ENCODE measurements at places on chromosomes 12 and 14.

- DNase-seq, result no peak
- peaks cover 22% of the 10 kb centered on the region for H3K4me1 ChIP-seq
- no peaks in the 10 kb centered on the region for H3K27me3 ChIP-seq
These were observed 318.1 kb downstream of the ZFP36L1 start for GRCh38 chr14:68474741-68475140.

DNA sequence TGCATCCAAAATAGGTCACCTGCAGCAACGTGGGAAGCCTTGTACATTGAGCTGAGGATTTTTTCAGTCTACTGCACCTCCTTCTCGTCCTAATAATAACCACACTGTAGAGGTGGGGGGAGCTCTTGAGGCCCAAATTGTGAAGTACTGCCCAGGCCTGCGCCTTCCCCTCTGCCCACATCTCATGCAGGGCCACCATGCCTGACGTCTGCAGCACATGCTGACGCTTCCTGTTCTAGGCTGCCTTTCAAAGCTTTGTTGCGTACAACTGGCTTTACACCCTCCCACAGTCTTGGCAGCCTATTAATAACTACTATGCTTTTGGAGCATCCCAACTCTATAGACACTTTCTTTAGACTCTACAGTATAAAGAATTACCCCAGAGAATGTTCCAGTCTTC, 26.5 kb upstream of the TTC7B start:
- peaks cover 8% of the 10 kb centered on the region for H3K4me1 ChIP-seq
- no peak overlapping the region for H3K27ac ChIP-seq
- no peaks in the 10 kb centered on the region for H3K27me3 ChIP-seq
- H3K4me3 ChIP-seq, result no peak overlapping the region
- no peaks in the 10 kb centered on the region for H3K36me3 ChIP-seq

DNA sequence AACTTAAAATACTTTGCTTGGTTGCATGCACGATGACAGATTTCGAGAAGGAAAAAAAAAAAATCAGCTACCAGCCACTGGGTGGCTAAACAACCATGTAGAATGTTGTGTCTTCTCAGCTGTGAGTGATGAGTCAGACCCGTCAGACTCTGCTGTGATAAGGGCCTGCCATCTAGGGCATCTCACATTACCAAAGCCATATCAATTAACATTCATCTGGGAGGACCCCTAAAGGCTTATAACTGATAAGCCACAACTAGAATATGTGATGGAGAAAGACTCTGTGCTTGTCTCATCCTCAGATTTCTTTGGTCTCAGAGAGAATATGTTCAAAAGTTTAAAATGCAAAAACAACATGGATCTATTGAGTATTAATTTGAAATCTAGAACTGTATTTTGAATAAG, 111.5 kb downstream of the PAX9 start:
- H3K4me3 ChIP-seq, result no peak overlapping the region
- no peaks in the 10 kb centered on the region for H3K27me3 ChIP-seq
- H3K4me1 ChIP-seq, result no peaks in the 10 kb centered on the region
- H3K27ac ChIP-seq, result no peak overlapping the region

GRCh38 chr12:31591380-31591901, 505 bp upstream of the DENND5B start:
- H3K27ac ChIP-seq, result peak overlapping the region; percentile 11
- peaks cover 12% of the 10 kb centered on the region for H3K4me1 ChIP-seq
- H3K36me3 ChIP-seq, result no peaks in the 10 kb centered on the region
- peaks cover 8% of the 10 kb centered on the region for H3K27me3 ChIP-seq
- no peak for DNase-seq
- peak overlapping the region; percentile 38 for H3K4me3 ChIP-seq

DNA sequence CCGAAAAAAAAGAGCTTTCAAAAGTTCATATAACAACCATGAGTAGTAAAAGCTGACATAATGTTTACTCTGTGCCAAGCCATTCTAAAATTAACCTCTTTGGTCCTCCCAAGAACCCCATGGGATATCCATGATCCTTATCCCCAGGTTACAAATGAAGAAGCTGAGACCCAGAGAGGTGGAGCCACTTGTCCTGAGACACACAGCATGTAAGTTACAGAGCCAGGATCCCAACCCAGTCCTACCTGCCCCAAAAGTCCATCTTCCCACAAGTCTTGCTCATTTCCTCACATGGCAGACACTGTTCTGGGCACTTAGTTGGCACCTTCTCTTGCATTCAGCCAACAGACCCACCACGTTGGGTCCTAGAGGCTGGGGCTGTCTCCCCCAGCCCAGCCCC, 37.1 kb downstream of the TRPV4 start:
- no peaks in the 10 kb centered on the region for H3K4me1 ChIP-seq
- H3K36me3 ChIP-seq, result no peaks in the 10 kb centered on the region
- no peak overlapping the region for H3K27ac ChIP-seq
- DNase-seq, result no peak
- no peak overlapping the region for H3K4me3 ChIP-seq

- H3K4me3 ChIP-seq, result no peak overlapping the region
- peaks cover 4% of the 10 kb centered on the region for H3K27me3 ChIP-seq
- H3K36me3 ChIP-seq, result no peaks in the 10 kb centered on the region
- no peaks in the 10 kb centered on the region for H3K4me1 ChIP-seq
- no peak for DNase-seq
These were observed 5.9 kb downstream of the LRRC9 start for GRCh38 chr14:59925797-59926196.

- H3K27ac ChIP-seq, result no peak overlapping the region
- no peaks in the 10 kb centered on the region for H3K27me3 ChIP-seq
- no peak overlapping the region for H3K4me3 ChIP-seq
- no peak for DNase-seq
These were observed 53.7 kb downstream of the SYT1 start for GRCh38 chr12:78918268-78918667.

- no peak overlapping the region for H3K27ac ChIP-seq
- H3K4me3 ChIP-seq, result no peak overlapping the region
- H3K27me3 ChIP-seq, result no peaks in the 10 kb centered on the region
- no peaks in the 10 kb centered on the region for H3K36me3 ChIP-seq
- no peaks in the 10 kb centered on the region for H3K4me1 ChIP-seq
These were observed 434.4 kb downstream of the RGS6 start for GRCh38 chr14:72366619-72367018.

- DNase-seq, result no peak
- no peaks in the 10 kb centered on the region for H3K27me3 ChIP-seq
- no peak overlapping the region for H3K4me3 ChIP-seq
- peak overlapping the region; percentile 4 for H3K27ac ChIP-seq
These were observed 14.3 kb downstream of the HDAC7 start for GRCh38 chr12:47805417-47805816.

DNA sequence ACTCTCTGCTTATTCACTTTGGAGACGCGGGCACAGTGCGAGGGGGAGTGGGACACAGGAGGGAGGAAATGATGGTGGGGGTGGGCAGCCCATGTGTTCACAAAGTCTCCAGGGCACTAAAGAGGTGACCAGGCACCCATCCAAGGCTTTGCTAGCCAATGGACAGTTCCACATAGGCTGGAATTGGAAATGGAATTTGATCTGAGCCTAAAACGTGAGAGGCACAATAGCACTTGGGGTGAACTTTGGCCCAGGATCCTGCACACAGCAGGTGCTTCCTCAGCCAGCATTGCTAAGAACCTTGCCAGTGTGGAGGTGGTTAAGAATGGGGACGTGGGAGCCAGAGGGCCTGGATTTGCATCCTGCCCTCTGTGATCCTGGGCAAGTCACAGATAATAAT, 193.8 kb downstream of the CHST11 start:
- H3K27ac ChIP-seq, result no peak overlapping the region
- peaks cover 43% of the 10 kb centered on the region for H3K4me1 ChIP-seq
- H3K4me3 ChIP-seq, result no peak overlapping the region

DNA sequence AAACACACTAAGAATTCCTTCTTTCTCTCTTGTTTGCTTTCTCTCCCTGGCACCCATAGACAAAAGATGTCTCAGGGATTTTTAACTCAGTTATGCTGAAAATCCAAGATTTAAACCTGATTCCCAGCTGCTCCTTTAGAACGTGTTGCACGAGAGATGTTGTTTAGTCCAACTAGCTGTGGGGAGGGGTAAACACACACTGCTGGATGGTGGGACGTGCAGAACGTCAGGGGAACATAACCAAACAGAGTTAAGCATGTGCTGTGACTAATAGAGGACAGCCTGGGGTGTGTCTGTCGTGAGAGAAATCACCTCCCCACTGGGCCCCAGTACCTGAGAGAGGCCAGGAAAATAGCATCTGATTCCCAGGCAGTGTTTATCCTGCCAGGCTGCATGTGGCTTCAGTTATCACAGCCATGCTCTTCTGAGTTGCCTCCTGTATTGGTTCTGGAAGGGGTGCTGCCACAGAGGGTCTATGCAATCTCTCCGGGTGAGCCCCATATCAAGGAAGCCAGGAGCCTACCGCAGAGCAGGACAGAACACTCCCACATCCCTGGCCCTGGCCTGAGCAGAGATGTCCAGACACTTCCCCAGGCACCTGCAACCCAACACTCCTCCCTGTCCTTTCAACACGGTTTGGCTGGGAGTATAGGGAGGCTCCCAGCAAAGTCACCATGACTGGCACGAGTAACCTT, 112.7 kb upstream of the EGLN3 start:
- no peak for DNase-seq
- no peak overlapping the region for H3K4me3 ChIP-seq
- no peaks in the 10 kb centered on the region for H3K36me3 ChIP-seq
- H3K4me1 ChIP-seq, result peaks cover 16% of the 10 kb centered on the region
- H3K27ac ChIP-seq, result no peak overlapping the region

DNA sequence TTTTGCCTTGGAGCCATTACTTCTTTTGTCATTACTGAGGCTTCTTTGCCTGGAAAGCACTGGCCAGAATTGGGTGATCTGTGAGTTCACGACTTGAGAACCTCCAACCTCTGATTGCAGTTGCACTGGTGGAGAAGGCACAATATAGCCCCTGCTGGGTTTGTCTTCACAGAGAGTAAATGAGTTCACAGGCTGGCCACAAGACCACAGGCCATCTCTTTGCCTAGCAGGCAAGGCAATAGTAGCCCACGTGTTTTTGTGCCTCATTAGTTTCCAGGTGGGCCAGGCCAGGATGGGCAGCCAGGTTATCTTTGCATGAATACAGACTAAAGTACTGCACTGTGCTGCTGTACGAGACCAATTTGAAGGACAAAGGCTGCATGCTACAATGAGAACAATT, 468.8 kb downstream of the NRXN3 start:
- no peak for DNase-seq
- H3K36me3 ChIP-seq, result no peaks in the 10 kb centered on the region
- H3K4me1 ChIP-seq, result no peaks in the 10 kb centered on the region
- H3K4me3 ChIP-seq, result no peak overlapping the region
- no peaks in the 10 kb centered on the region for H3K27me3 ChIP-seq

DNA sequence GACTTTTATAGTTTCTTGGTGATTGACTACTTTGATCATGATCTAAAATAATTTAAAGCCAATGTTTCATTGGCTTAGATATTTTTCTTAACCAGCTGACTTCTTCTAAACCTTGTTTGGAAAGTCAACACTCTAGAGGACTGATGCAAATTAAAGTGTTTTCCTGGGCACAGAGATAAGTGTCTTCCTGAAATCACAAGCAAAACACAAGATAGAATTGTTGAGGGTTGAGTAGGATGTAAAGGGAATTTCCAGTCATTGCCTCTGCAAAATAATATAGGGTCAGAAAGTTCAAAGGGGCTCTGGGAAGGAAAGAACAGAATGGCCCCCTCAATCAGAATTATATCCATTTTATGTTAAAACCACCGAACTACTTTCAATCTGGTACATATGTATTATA, 156.3 kb upstream of the LRIG3 start:
- no peaks in the 10 kb centered on the region for H3K36me3 ChIP-seq
- DNase-seq, result no peak
- no peaks in the 10 kb centered on the region for H3K4me1 ChIP-seq
- H3K27me3 ChIP-seq, result no peaks in the 10 kb centered on the region

- no peak overlapping the region for H3K27ac ChIP-seq
- no peak overlapping the region for H3K4me3 ChIP-seq
- H3K36me3 ChIP-seq, result no peaks in the 10 kb centered on the region
- H3K4me1 ChIP-seq, result no peaks in the 10 kb centered on the region
These were observed 202.0 kb upstream of the LHX5 start for GRCh38 chr12:113673458-113674238.

GRCh38 chr12:52532636-52533035, 12.4 kb upstream of the KRT5 start:
- H3K4me3 ChIP-seq, result no peak overlapping the region
- DNase-seq, result no peak
- H3K27ac ChIP-seq, result no peak overlapping the region
- H3K4me1 ChIP-seq, result peaks cover 4% of the 10 kb centered on the region
- no peaks in the 10 kb centered on the region for H3K27me3 ChIP-seq

DNA sequence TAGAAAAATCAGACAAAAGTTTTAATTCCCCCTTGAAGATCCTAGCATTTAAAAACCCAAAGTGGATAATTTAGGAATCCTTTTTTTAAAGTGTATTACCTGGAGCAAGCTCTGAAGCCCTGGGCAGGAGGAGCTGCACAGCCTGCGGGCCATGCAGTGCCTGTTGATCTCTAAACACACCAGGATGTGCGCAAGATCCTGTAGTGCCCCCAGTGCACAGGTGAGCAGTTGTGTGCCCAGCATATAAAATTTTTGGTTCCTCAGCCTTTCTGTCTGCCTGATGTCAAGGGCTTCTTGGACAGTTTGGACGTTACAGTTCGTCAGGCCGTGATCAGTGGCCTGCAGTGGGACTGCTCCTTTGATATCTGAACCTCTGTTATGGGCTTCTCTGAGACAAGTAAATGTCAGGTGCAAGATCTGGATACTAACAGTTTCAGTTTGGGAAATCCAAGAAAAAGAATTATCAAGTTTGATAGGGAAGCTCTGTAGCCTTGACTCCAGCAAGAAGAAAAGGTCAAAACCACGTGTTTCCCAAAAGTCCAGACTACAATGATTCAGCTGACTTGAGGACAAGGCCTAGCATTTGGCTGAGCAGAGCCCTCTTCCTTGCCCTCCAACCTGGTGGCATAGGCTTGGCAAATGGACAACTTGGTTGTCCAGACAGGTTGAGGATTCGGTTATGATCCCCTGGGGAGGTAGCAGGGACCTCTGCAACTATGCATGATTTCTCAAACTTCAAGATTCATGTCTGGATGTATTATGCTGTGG, 1.0 kb downstream of the ATXN7L3B start:
- H3K4me1 ChIP-seq, result peaks cover 27% of the 10 kb centered on the region
- H3K36me3 ChIP-seq, result peaks cover 14% of the 10 kb centered on the region
- DNase-seq, result peak; percentile 70
- H3K4me3 ChIP-seq, result peak overlapping the region; percentile 87
- no peaks in the 10 kb centered on the region for H3K27me3 ChIP-seq
- H3K27ac ChIP-seq, result peak overlapping the region; percentile 94

DNA sequence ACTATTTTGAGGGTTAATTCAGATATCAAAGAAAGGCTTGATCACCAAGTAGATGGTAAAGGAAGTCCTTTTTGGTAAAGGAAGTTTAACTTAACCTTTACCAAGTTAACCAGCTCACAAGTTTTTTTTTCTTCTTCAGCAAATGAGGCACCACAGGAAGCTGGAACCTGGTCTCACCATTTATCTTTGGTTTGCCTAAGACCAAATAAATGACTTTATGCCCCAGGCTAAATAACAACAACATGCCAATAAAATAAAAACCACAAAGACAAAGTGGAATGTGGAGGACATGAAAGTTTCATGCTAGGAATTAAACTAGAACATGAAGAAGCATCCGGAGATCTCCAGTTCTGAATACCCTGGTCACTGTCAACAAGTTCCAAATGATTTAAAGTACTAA, 116.8 kb upstream of the PRICKLE1 start:
- H3K4me3 ChIP-seq, result no peak overlapping the region
- no peaks in the 10 kb centered on the region for H3K4me1 ChIP-seq
- no peaks in the 10 kb centered on the region for H3K36me3 ChIP-seq
- no peak overlapping the region for H3K27ac ChIP-seq

- no peak overlapping the region for H3K4me3 ChIP-seq
- no peaks in the 10 kb centered on the region for H3K36me3 ChIP-seq
- no peaks in the 10 kb centered on the region for H3K4me1 ChIP-seq
- no peaks in the 10 kb centered on the region for H3K27me3 ChIP-seq
These were observed 280.6 kb upstream of the SFSWAP start for GRCh38 chr12:131430158-131430742.
